ENCODE measurements at places on chromosomes 16 and 17.

DNA sequence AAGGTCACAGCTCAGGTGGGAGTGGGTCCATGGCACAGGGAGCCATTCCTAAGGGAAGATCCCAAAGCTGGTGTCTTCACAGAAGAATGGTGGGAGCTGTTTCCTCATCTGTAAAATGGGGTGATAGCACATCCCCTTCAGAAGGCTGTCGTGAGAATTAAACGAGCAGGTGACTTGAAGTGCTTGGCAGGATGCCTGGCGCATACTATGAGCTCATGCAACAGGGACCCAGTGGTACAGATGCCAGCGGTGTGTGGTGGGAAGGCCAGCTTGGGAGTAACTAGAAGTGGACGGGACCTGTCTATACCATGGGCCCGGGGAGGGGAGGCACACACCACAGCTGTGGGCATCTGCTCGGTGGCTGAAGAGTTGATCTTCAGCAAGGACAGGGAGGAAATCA is 189.3 kb upstream of the TNRC6C start:
- DNase-seq, result no peak

GRCh38 chr17:8142158-8142886 is 9.9 kb downstream of the PER1 start:
- no peak for DNase-seq

DNA sequence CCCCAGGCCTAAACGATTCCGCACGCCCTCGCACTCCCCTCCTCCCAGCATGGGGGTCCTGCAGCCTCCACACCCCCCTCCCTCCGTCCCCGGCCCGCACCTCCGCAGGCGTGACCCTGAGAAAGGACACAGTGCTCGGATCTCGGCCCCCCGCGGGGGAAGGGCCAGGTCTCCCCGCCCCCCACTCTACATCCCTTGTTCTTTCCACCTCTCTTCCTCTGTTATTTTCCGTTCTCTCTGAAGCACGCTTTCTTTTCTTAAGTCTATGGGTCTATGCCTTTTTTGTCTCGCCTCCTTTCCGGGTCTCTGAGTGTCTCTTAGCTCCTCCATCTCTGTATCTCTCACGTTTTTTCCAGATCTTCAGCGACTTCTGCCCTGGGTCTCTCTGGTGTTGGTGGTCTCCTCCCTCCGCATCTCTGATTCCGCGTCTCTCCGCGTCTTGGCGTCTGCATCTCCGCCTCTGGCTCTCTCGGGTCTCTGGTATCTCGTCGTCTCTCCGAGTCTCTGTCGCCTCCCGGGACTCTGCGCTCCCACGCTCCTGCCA is 2.1 kb upstream of the HES7 start:
- DNase-seq, result peak; percentile 51

DNA sequence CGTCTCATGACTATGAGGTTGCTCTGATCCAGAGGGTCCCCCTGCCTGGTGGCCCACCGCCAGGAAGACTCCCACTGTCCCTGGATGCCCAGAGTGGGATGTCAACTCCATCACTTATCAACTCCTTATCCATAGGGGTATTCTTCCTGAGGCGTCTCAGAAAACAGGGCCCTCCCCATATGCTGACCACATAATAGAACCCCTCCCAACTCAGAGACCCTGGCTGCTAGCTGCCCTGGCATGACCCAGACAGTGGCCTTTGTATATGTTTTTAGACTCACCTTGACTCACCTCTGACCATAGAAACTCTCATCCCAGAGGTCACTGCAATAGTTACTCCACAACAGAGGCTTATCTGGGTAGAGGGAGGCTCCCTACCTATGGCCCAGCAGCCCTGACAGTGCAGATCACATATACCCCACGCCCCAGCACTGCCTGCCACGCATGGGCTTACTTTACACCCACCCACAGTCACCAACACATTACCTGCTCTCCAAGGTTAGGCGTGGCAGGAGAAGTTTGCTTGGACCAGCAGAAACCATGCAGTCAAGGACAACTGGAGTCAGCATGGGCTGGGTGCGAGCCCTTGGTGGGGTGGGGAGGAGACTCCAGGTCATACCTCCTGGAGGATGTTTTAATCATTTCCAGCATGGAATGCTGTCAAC is 2.3 kb upstream of the G6PC1 start:
- DNase-seq, result no peak

- DNase-seq, result peak; percentile 24
These were observed 11.5 kb upstream of the PRSS54 start for GRCh38 chr16:58306327-58306726.

GRCh38 chr16:397736-398332 is 835 bp downstream of the NME4 start:
- peak; percentile 59 for DNase-seq

- DNase-seq, result no peak
These were observed 220.7 kb upstream of the KCNJ16 start for GRCh38 chr17:69854225-69854780.

- no peak for DNase-seq
These were observed 9.4 kb upstream of the HEATR6 start for GRCh38 chr17:60087882-60088669.

- peak; percentile 90 for DNase-seq
These were observed 4.3 kb downstream of the THOC6 start for GRCh38 chr16:3027983-3028715.

GRCh38 chr17:75756451-75757085 is 8.4 kb downstream of the GALK1 start:
- no peak for DNase-seq

- no peak for DNase-seq
These were observed 1.9 kb downstream of the IGSF6 start for GRCh38 chr16:21650521-21650920.
